ENCODE measurements at places on chromosomes 3 and 15.

GRCh38 chr3:120349855-120350125 lies 636 bp upstream of the LRRC58 start:
- no peak for DNase-seq

DNA sequence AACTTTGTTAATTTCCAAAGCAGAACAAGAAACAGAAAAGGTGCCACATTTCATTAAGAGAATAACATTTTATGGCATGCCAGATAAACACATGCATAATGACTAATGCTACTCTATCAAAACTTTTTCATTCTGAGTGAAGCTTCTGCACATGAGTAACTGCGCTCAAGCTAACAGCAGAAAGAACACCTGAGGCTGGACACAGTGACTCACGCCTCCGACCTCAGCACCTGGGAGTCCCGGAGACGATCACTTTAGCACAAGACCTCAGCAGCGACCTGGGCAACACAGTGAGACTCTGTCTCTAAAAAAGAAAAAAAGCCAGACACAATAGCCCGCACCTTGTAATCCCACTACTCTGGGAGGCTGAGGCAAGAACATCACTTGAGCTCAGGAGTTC lies 70.6 kb downstream of the ACAP2 start:
- no peak for DNase-seq

DNA sequence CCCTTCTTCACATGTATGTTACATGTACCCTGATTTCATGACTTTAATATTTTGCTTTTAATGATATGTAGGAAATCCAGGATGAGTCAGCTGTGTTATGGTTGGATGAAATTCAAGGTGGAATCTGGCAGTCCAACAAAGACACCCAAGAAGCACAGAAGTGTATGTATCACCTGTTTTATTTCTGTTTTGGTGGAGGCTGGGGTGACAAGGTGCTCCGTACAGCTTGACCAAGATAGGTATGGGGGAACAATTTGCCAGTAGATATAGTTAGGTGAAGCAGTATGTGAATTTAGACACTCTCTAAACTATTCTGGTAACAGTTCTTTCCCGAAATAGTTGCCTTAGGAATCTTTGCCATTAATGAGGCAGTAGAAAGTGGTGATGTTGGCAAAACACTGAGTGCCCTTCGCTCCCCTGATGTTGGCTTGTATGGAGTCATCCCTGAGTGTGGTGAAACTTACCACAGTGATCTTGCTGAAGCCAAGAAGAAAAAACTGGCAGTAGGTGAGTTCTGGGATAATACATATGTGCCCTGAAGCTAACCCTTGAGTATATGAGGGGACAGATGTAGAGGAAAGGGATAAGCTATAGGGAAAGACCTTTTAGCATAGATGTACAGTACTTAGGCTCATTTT lies 63.7 kb upstream of the CRTC3 start:
- no peak for DNase-seq

- DNase-seq: no peak
These were observed 38.1 kb downstream of the SLCO2A1 start for GRCh38 chr3:133991637-133992036.

- no peak for DNase-seq
These were observed 324.2 kb upstream of the TGFBR2 start for GRCh38 chr3:30282154-30282696.

DNA sequence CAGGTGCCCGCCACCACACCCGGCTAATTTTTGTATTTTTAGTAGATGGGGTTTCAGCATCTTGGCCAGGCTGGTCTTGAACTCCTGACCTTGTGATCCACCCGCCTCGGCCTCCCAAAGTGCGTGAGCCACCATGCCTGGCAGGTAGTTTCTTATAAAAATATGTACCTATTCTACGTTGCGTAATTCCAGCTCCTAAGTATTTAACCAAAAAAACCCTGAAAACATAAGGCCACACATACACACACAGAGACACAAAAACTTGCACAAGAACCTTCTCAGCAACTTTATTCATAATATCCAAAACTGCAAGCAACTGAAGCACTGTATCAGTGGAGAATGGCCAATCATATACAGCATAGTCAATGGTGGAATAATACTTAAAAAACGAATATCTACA lies 5.3 kb downstream of the RNF168 start:
- no peak for DNase-seq

GRCh38 chr3:28590216-28590615 lies 241.6 kb upstream of the AZI2 start:
- DNase-seq: no peak

GRCh38 chr15:72781631-72782030 lies 1.9 kb downstream of the ADPGK start:
- no peak for DNase-seq

DNA sequence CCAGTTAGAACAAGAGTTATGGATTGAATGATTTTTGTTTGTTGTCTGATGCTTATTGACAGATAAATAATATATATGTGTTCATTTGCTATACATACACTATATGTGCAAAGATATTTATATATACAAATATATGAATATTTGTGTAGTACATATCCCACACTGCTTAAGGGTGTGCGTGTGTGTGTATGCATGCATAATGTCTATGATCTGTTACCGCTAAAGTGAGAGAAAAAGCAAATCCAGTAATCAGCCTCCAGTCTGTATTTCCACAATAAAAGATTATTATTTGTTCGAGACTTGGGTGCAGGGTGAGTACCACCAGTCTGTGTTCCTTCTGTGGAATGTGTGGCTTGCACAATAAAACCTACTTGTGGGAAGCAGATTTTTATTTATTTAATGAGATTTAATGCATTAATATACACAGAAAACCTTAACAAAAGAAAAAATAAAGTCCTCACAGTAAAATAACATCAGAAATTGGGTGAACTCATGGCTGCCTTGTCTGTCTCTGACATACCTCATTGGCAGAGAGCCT lies 366.0 kb upstream of the TBL1XR1 start:
- DNase-seq: no peak

DNA sequence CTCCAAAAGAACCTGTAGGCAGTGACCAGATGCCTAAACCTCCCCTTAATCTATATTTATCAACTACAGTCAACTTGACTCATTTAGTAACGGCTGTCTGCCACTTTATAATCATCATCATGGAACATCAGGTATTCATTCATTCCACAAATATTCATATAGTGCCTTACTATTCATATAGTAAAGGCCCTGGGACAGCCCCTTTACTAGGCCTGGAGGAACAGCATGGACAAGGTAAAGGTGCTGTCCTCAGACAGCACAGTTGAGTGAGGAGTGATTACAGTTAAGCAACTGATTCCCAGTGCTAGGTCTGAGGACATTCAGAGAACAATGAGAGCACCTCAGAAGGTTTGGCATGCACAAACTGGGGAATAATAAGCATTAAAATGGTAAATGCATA lies 346.5 kb upstream of the RORA start:
- DNase-seq: no peak

GRCh38 chr3:153291059-153291685 lies 129.1 kb downstream of the RAP2B start:
- DNase-seq: no peak

- no peak for DNase-seq
These were observed 41.7 kb upstream of the ADAMTSL3 start for GRCh38 chr15:83612226-83612625.

DNA sequence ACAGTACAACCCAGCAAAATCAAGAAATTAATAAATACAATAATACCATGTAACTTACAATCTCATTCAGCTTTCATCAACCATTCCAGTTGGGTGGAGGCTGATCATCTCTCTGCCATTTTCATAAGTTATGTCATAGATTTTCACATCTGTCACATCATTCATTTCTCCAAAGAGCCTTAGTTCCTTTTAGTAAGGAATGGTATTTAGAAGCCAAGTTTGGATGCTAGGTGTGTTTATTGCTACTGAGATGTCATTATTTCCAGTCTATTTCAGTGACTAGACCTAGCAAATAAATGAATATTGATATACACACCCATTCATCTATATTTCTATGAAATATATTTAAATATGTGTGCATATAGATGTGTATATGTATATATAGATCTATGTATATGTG lies 2.7 kb upstream of the UBL7 start:
- DNase-seq: no peak

GRCh38 chr3:183466575-183466974 lies 38.2 kb upstream of the MCF2L2 start:
- DNase-seq: no peak

GRCh38 chr15:100113351-100114080 lies 228.3 kb downstream of the ADAMTS17 start:
- DNase-seq: no peak

- DNase-seq: no peak
These were observed 49.9 kb downstream of the SLC25A26 start for GRCh38 chr3:66270701-66271100.

GRCh38 chr15:32802286-32802936 lies 84.6 kb downstream of the GREM1 start:
- no peak for DNase-seq

GRCh38 chr3:14340960-14341708 lies 61.3 kb upstream of the SLC6A6 start:
- DNase-seq: no peak

DNA sequence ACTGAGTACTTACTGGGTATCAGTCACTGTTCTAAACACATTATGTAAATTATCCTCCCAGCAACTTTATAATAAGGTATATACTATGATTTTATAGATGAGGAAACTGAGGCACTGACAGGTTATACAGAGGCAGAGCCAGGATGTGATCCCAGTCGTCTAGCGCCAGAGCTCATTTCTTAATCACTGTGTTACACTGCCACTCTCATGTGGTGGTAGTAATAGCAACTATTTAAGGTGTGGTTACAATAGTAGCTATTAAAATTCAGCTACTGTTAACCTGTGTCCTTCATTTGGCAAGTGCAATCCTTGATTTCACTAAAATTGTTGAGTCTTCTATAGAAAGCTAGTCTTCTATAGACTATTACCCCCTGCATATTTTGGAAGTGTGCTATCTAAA lies 43.1 kb upstream of the TRPC1 start:
- no peak for DNase-seq

- no peak for DNase-seq
These were observed 70.3 kb upstream of the ARL8B start for GRCh38 chr3:5051772-5052171.

DNA sequence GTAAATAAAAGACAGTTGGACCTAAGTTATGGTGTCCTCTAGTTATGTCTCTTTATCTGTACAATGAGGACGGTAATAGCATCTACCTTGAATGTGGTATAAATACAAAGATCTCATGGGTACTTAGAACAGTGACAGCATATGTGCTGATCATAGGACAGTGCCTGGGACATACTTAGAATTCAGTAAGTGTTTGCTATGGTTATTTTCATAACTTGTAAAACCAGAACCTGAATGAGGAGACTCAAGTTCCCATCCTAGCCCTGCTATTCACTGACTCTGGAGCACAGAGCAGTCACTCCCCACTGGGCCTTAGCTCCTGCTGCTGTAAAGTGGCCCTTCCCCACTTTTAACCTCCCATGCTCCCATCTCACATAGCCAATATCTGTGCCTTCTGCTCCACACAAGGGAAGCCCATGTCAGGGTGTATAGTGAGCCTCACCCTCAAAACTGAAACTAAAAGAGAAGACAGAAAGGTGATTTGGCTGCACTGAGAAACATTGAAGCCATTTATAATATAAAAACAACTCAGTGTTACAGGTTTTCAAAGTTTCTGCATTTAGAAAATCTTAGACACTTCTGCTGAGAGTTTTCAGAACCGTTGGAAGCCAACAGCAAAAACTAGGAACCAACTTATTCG lies 225.4 kb upstream of the UBE2E2 start:
- no peak for DNase-seq

GRCh38 chr3:29415482-29416223 lies 134.8 kb downstream of the RBMS3 start:
- no peak for DNase-seq
